ENCODE measurements at places on chromosomes 5 and 9.
A peak's percentile ranks its signal among the peaks of the same experiment; 100 is the strongest.

DNA sequence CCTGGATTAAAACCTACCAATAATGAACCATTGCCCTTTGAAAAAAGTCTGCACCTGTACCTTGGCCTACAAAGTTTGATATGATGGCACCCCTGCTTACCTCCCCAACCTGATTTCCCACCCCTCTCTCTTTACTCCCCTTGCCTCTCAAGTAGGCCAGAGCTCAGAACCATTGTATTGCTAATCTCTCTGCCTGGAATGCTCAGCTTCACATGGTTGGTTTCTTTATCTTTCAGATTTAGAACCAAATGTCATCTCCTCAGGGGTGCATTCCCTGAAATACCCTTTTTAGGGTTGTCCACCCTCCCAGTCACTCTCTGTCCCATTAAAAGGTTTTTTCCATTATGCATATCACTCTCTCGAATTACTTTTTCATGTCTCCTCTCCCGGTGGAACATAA lies 116.6 kb upstream of the VCAN start:
- DNase-seq, result no peak

GRCh38 chr9:105311306-105311705 lies 66.9 kb downstream of the SLC44A1 start:
- no peak for DNase-seq

GRCh38 chr5:34496260-34496691 lies 159.9 kb upstream of the RAI14 start:
- DNase-seq, result no peak

DNA sequence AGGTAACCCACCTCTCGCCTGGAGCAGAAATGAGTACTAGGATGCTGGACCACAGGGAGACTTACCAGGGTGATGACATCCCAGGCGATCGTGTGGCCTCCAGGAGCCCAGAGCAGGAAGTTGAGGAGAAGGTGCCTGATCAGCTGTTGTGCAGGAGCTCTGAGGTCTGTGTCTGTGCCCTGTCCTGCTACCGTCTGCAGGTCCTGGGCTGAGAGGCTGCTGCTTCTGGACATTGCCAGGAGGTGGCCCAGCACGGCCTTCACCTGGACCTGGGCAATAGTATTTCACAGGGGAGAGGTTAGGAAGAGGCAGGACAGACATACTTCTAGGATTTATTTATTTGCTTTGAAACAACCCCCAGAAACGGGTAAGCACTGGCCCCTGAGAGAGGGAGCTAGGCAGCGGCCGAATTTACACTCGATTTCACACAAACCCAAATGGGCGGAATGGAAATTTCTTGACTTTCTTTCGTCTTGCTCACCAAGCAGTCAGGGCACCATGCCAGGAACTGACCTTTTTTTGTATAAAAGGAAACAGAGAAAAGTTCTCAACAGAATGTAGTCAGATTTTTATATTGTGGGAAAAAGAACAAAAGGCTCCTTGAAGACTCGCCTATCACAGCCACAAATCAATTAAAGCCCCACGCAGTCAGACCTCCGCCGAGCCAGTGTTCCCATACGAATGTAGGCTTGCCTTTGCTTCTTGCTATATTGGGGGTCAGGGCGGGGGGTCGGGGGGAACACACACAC lies 210.3 kb downstream of the FANCC start:
- no peak for DNase-seq

- DNase-seq, result no peak
Observed at GRCh38 chr9:124443625-124444024, 6.6 kb upstream of the ADGRD2 start.

DNA sequence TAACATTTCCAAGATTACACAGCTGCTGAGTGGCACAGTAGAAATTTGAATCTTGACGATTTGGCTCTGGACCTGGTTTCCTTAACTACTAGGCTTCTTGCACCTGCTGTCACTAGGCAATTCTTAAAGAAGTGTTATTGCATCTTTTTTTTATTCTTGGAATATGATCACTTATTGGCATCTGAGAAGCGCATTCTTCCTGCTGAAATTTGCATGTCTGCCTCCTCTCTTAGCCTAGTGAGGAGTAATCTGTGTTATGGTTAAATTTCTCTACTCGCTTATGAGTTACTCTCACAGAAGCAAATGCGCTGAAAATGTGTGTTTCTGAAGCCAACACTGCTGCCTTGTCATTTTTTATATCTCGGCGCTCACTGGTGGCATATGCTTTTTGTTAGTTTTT lies 89.3 kb downstream of the WDR41 start:
- DNase-seq, result no peak

DNA sequence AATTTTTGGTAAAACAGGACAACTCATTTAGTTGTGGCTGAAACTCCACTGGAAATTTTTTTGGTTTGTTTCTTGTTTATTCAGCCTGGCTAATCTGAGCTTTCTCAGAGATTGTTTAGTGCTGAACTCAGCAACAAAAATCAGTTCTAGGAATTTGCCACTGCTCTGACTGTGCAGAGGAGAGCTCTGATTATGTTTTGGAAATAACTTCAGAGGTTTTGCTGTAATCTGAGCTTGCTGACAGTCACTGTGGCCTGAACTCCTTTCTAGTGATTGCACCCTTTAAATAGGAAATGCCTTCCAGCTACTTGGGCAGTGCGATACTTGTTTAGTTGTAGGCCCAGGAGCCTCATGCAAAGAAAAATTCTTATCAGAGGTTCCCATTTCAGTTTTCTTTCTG lies 60.2 kb downstream of the OSTF1 start:
- DNase-seq, result no peak

DNA sequence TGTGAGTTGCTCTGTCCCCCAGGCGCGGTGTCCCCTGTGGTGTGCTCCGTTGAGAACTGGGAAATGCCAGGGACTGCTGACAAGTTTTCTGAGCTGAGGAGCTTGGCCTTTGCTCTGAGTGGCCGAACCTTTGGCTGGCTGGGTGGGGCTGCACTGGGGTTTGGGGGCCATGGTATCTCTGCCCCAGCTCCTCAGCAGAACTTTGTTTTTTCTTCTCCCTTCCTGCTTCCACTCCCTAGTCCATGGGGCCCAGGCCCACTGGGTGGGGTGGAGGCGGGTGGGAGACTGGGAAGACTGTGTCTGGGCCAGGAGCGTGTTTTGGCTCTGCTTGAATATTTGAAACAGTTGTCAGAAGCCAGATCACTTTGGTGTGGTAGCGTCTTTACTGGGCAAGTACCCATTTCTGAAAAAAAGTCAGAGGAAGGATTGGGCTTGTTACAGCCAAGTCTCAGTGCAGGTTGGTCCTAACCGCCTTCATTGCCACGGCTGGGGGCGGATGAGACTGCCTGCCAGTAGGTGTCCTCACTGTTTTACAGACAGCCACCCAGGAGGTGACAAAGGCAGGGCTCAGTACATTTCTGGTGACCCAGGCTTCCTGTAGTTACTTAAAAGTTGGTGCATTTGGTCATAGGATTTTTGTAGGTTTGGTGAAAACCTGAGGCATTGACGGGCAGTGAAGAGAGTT lies 92.7 kb downstream of the DAB2IP start:
- peak; percentile 81 for DNase-seq

DNA sequence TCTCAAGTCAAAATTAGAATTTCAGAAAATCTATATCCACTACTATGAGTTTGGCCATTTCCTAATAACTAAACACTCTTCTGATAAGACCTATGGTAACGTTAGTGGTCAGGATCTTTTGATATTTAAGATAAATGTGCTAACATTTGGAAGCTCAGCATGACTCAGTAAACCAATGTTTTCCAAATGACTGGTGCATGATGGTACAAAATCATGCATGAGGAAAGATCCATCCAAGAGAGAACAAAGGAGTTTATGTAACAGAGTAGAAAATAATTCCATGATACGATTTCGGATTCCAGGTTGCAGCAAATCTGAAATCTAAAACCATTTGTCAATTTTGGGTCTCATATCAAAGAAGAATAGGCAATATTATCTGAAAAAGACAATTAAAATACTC lies 279.2 kb downstream of the NSG2 start:
- DNase-seq, result no peak

- DNase-seq, result peak; percentile 68
Observed at GRCh38 chr9:97889941-97890887, 32.1 kb downstream of the TRMO start.

DNA sequence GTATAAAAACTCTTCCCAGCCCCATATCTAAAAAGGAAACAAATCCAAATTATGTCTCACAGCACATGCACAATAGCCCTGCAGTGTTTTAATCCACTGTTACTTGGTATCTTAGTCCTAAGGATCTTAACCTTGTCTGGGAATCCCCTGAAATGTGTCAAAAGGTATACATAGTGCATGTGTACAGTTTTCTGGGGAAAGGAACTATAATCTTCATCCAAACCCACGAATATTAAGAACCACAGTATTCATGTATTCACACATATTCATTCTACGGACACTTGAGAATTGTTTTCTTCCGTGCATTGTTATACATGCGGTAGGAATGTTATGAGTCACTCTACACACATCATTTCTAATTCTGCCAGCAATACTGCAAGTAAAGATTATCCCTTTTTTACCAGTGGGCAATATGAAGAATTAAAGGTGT lies 47.8 kb upstream of the SNX2 start:
- peak; percentile 42 for DNase-seq

Measured in GM13976 (cell line).